ENCODE measurements at places on chromosomes 4 and X.

- DNase-seq: no peak
Measured at GRCh38 chrX:111465669-111466068, 45.8 kb upstream of the SERTM2 start.

GRCh38 chr4:82782626-82783345, 15.8 kb downstream of the SCD5 start:
- DNase-seq: no peak

DNA sequence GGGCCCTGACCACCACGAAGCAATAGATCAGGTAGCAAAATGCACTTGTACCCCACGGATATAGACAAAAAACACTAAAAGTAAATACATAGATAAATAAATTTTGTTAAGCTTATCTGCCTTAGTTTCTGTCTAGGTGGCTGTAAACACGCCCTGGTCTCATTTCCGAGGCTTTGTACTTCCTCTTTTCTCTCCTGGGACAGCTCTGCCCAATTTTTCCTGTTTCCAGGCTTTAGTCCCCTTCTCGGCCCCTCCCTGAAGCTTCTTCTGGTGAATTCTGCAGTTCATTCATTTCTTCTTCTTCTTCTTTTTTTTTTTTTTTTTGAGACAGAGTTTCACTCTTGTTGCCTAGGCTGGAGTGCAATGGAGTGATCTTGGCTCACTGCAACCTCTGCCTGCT, 73.4 kb upstream of the STOX2 start:
- no peak for DNase-seq

DNA sequence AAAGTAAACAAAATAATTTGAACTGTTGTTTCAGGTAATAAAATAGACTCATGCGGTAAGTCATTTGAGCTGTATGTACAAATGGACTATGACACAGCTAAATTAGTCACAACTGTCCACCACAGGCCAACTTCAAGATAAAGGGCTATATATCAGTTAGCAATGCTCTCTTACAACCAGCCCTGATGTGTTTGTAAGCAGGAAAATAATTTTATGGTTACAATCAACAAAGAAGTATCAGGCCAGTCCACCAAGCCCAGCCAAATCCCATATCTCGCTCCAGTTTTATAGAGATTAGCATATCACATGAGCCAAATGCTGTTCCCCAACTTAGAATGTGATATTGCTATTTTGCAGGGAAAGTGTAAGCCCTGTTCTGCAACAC, 511 bp upstream of the DUSP21 start:
- no peak for DNase-seq

- peak; percentile 69 for DNase-seq
Measured at GRCh38 chrX:71178908-71179307, 34.3 kb downstream of the NLGN3 start.
